NCI-H2081 treated with DMSO at 0.1 percent for 48 hours (cell line): ENCODE measurements at places on chromosomes 3 and 15.

DNA sequence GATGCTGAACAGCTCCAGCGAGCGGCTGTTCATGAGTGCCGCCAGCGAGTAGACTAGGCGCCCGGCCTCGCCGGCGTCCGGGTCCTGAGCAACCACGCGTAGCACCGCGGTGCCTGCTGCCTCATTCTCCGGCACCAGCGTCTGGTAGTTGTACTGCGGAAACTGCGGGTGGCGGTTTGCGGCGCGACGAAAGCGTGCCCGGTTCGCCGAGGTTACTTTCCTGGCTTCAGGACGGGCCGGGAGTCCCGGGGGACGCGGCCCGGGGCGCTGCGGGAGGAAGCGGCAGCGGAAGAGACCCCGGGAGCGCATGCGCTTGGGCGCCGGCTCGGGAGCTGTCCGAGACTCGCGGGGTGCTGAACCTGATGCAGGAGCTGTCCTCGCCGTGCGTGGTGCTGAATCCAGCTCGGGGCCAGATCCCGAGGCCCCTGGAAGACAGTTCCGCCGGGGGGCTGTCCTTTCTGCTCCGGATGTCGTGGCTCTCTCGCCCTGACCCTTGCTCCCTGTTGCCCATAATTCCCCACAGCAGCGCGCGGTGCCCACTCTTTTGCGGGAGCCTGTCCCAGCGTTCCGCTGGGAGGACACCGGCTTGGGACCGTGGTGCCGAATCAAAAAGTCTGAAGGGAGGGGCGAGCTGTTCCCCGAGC is 1.1 kb downstream of the CELSR3 start:
- DNase-seq = no peak

GRCh38 chr15:49697121-49697520 is 76.3 kb downstream of the DTWD1 start:
- no peak for DNase-seq

DNA sequence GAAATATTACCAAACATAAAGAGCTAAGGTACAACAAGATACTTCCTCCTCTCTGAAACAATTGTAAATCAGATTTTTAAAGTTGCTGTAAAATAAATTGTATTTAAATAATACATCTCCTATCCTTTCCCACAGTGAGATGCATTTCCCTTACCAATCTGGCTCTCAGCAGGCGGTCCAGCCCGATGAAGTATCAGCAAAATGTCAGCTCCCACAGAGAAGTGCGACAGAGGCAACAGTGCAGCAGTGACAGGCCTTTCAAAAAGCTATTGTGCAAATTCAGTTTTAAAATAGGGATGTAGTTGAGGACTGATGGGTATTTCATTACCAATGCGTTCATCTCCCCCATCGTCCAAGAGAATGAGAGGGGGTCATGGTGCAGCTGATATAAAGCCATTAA is 733.2 kb upstream of the GOLIM4 start:
- no peak for DNase-seq

DNA sequence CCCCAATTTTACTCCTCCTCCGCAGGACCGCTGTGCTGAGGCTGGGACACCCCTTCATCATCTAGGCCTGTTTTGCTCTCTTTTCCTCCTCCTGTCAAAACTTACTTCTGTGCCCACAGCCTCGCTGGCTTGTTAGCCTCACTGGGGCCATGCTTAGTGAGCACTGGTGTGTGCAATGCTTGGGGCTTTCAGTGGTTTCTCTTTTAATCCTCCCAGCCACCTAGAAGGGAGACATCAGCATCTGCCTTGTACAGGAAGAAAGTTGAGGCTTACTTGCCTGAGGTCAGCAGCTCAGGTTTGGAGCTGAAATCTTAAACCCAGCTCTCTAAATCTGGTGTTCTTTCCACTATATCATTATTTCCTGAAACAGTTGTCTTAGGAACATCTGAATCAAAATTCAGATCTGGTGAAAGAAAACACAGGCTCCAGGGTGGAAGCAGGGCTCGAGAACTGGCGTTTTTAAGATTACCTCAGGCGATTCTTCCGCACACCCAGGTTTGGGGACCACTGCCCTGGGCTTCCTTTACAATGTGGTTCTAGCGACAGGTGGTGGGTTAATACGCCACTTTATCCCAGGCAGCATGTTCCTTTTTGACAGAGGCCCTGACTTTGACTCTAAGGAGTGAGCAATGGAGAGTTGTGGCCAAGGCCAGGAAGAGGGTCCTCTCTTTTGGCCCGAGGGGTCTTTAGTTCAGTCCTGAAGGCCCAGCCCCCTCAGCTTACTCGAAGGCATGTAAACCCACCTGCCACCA is 3.8 kb downstream of the THSD4 start:
- DNase-seq = no peak

DNA sequence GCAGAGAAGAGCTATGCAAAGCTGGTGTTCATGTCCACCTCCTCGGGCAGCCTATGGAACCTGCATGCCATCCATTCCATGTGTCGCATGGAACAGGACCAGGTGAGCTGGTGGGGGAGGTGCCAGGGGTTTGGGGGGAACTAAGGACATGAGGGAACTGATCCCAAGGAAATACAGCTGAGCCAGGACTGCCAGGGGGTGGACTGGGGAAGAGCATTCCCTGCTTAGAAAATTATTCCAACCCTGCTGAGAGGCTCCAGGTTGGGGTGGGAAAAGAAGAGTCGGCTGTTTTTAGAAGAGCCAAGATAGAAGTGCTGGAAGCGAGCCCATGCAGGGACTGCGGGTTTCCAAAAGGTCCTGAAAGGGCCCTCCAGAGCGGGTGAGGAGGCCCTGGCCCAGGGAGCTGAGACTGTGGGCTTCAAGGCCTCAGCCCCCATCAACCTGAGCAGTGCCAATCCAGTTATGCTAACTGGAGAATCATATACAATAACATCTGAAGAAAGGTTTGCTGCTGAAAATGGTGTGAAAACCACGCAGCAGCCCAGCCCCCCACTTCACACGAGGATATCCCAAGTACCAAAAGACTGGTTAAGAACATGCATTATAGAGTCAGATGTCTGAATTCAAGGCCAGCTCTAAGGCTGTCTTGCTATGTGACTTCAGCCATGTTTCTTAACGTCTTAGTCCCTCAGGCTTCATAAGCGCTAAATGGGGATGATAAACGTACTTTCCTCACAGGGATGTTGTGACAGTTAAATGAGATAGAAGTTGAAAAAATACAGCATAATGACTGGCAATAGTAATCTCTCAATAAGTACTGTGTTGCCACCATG is 7.8 kb downstream of the DISP2 start:
- DNase-seq = no peak

DNA sequence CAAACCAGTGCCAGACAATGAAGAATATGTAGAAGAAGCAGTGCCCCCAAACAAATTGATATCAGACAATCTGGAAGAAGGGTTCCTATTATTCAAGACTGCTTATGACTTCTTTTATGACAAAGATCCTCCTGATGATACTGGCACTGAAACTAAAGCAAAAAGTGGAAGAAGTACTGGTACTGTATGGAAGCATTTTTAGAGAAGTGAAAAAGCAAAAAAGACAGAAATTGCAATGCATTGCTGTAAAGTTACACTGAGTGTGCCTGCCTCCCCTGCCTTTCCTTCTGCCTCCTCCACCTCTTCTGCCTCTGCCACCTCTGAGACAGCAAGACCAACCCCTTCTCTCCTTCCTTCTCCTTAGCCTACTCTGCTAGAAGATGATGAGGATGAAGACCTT is 167.6 kb downstream of the PLCL2 start:
- DNase-seq = no peak

- no peak for DNase-seq
Observed at GRCh38 chr3:165404357-165405027, 208.3 kb upstream of the SLITRK3 start.

- DNase-seq = no peak
Observed at GRCh38 chr15:62913246-62913645, 129.3 kb upstream of the TPM1 start.

DNA sequence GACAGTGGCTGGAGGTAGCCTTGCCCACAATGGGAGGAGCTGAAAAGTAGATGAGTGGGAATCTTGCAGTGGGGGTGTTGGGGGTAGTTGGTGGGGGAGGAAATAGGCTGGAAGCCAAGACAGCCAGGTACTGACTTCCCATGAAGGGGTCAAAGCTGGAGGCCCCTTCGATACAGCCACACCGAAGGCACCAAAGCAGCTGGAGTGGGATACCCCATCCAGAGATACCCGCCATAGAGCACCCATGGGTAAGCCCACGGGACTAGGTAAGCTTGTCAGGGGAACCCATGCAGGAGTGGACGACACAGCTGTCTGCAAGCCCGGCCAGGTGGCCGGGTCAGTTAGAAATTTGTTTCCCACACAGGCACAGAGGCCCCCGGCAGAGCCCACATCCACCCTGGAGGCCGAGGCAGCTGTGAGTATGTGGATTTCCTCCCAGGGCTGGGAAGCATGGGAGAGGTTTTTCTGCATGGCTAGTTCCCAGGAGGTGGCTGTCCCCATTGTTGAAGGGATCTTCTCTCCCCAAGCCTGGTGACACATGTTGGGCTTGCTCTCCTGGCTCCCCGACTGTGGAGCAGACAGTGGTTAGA is 28.6 kb downstream of the PRR23E start:
- no peak for DNase-seq

DNA sequence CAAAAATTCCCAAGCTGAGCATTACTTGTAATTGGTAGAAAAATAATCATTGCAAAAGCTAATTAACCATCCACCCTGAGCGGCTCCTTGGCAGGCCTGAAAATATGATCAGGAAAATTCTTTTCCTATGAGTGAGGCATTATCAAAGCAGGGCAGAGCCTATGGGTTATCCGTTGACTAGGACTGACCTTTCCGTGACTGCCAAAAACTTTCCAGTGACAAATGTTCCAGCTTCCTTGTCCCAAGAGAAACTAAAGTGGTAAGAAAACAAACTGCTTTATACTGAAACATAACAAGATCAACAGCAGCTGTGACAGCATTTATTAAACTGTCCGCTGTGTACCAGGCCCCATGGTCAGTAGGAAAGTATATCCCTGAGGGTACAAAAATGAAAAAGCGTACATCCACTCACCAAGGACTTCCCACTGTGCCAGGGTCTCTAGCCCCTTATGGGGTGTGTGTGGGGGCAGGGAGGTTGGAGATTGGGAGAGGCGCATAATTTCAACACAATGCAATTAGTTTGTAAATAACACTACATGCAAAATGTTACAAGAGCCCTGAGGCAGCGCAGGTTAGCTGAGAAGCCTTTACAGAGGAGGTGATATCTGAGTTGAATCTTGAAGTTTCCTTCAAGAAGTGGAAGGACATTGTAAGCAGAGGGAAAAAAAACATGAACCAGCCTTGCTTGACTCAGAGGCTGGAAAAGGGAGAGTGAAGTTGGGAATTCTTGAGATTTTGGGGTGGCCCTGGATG is 8.5 kb downstream of the LIPC start:
- no peak for DNase-seq

DNA sequence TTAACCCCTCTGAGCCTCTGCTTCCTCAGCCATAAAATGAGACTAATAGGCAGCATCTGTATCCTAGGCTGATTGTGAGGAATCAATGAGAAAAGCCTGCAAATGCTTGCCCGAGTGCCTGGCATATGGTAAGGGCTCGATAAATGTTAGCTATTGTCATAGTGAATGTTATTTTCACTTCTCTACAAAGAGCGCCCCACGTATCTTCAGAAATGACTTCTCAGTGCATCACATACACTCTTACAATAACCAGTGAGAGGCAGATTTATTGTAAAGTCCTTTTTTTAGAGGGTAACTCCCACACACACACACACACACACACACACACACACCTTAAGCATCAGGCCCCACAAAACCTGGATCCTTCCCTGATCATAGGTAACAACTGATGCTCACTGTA is 60.5 kb upstream of the SPATA12 start:
- no peak for DNase-seq

DNA sequence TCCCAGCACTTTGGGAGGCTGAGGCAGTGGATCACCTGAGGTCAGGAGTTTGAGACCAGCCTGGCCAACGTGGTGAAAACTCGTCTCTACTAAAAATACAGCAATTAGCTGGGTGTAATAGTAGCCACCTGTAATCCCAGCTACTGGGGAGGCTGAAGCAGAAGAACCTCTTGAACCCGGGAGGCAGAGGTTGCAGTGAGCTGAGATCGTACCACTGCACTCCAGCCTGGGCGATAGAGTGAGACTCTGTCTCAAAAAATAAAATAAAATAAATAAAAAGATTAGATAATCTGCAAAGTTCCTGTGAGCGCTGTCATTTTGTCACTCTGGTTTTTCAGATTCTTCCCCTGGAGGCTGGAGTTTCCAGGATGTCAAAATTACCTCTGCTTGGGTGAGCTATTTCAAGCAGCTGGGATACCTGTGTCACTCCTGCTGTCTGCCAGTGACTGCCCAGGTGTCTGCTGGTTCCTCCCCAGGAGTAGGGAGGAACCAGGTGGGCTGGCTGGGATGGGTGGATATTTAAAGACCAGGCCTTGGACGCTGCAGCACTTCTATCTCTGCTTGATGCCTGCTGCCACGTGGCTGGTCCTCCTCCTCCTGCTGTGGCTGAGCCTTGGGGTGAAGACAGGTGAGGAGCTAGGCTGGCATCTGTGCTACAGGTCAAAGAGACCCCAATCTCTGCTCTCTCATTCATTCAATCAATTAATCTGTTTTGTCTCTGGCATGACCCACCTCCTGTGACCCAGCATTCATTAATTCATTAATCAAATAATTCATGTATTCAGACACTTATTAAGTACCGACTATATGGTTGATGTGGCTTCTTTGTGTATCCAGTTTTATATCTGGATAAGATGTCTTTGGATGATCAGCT is 19.5 kb upstream of the MUC20 start:
- DNase-seq = no peak

- no peak for DNase-seq
Observed at GRCh38 chr3:59796456-59796855, 746.6 kb upstream of the CFAP20DC start.

- DNase-seq = no peak
Observed at GRCh38 chr3:3170998-3171397, 8.5 kb downstream of the CRBN start.

- DNase-seq = no peak
Observed at GRCh38 chr15:67134067-67134838, 68.9 kb downstream of the SMAD3 start.

- DNase-seq = no peak
Observed at GRCh38 chr3:124298951-124299350, 307.0 kb upstream of the ROPN1 start.

- DNase-seq = no peak
Observed at GRCh38 chr3:55658690-55659562, 171.8 kb upstream of the WNT5A start.

DNA sequence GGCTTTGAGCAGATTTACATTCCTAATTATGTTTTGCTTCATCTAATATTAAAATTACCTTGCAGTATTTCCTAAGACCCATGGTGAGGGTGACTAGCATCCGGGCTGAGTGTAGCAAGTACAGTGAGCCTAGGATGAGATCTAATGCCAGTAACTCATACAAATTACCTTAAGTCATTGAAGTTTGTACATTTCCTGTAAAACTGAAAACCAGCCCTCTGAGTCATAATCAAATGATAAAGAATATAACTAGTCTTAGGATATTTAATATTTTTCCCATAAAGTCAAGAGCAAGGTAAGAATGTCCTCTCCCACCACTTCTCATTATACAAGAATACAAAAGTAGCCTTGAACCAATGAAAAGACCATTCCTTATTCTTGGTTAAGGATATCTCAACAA is 54.8 kb upstream of the CHRM5 start:
- DNase-seq = no peak

DNA sequence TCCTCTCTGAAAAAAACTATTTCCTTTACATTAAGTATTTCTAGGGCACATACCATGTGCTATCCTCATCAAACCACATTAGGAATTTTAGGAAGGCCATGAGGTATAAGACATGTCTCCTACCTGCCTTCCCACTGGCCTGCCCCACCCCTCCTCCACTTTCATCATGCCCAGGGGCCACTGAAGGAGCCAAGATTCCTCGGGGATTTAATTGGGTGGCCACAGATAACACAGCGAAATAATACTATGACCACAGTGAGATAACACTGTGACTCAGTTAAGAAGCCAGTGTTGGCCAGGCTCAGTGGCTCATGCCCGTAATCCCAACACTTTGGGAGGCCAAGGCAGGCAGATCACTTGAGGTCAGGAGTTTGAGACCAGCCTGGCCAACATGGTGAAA is 9.8 kb upstream of the BMF start:
- no peak for DNase-seq
